ENCODE measurements at places on chromosomes 5 and 9.

- H3K27me3 ChIP-seq: no peaks in the 10 kb centered on the region
- H3K4me1 ChIP-seq: no peaks in the 10 kb centered on the region
- H3K27ac ChIP-seq: no peak overlapping the region
- no peaks in the 10 kb centered on the region for H3K36me3 ChIP-seq
- H3K4me3 ChIP-seq: no peak overlapping the region
Observed at GRCh38 chr9:8614926-8615440, 815.4 kb upstream of the DMAC1 start.

- H3K27ac ChIP-seq: peak overlapping the region; percentile 89
- H3K36me3 ChIP-seq: no peaks in the 10 kb centered on the region
- H3K4me1 ChIP-seq: peaks cover 47% of the 10 kb centered on the region
- DNase-seq: no peak
- H3K4me3 ChIP-seq: peak overlapping the region; percentile 68
Observed at GRCh38 chr5:56479696-56480077, 246.6 kb upstream of the ANKRD55 start.

DNA sequence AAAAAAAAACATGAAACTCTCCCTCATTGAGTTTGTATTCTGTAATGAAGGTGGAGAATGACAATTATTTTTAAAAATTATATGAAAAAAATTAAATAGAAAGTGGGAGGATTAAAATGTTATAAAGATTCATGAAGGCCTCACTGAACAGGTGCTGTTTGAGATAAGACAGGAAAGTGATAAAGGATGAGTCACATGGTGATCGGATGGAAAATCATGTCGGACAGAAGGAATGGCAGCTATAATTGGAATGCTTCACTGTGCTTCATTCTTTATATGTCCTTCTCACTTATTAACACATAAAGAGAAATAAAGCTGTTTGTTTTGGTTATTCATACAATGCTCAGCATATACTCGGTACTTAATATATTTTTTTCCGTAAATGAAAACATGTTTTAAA lies 464.5 kb upstream of the RGMB start:
- no peak for DNase-seq
- no peaks in the 10 kb centered on the region for H3K36me3 ChIP-seq
- no peaks in the 10 kb centered on the region for H3K27me3 ChIP-seq
- no peak overlapping the region for H3K27ac ChIP-seq
- no peak overlapping the region for H3K4me3 ChIP-seq

GRCh38 chr9:90775657-90776056 lies 26.0 kb upstream of the SYK start:
- H3K4me3 ChIP-seq: no peak overlapping the region
- no peak overlapping the region for H3K27ac ChIP-seq
- H3K27me3 ChIP-seq: peaks cover 3% of the 10 kb centered on the region
- H3K36me3 ChIP-seq: no peaks in the 10 kb centered on the region
- no peaks in the 10 kb centered on the region for H3K4me1 ChIP-seq

GRCh38 chr9:134210908-134211810 lies 46.8 kb upstream of the RNU6ATAC start:
- H3K36me3 ChIP-seq: no peaks in the 10 kb centered on the region
- DNase-seq: no peak

DNA sequence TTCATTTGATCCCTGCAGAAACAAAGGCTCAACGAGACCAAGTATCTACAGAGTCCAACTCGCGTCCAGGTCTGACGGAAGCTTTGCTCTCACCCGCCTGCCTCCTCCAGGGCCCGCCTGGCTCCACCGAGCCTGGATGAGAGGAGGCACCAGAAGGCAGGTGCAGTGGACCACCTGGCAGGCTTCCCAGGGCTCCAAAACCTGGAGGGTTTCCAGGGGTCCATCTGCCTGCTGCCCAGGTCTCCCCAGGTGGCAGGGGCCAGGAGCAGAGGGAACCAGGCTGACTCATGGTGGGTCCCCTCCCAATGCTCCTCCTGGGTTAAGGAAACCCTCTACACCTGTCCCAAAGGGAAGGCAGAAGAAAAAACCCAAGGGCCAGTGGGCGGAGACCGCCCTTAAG lies 59.5 kb downstream of the VAV2 start:
- no peak overlapping the region for H3K27ac ChIP-seq
- no peaks in the 10 kb centered on the region for H3K36me3 ChIP-seq
- H3K27me3 ChIP-seq: no peaks in the 10 kb centered on the region
- H3K4me3 ChIP-seq: no peak overlapping the region
- DNase-seq: no peak

GRCh38 chr5:172303572-172304335 lies 20.2 kb upstream of the UBTD2 start:
- DNase-seq: no peak
- no peak overlapping the region for H3K27ac ChIP-seq
- no peaks in the 10 kb centered on the region for H3K36me3 ChIP-seq
- H3K4me1 ChIP-seq: no peaks in the 10 kb centered on the region
- no peak overlapping the region for H3K4me3 ChIP-seq

GRCh38 chr5:41270423-41271251 lies 57.3 kb upstream of the C6 start:
- H3K27me3 ChIP-seq: no peaks in the 10 kb centered on the region
- H3K4me3 ChIP-seq: no peak overlapping the region
- H3K36me3 ChIP-seq: no peaks in the 10 kb centered on the region
- DNase-seq: no peak

GRCh38 chr5:1053391-1054017 lies 44.9 kb downstream of the NKD2 start:
- no peaks in the 10 kb centered on the region for H3K27me3 ChIP-seq
- no peaks in the 10 kb centered on the region for H3K4me1 ChIP-seq
- H3K27ac ChIP-seq: no peak overlapping the region
- peaks cover 48% of the 10 kb centered on the region for H3K36me3 ChIP-seq
- DNase-seq: no peak

- no peak overlapping the region for H3K27ac ChIP-seq
- H3K36me3 ChIP-seq: no peaks in the 10 kb centered on the region
- H3K4me3 ChIP-seq: no peak overlapping the region
- no peaks in the 10 kb centered on the region for H3K27me3 ChIP-seq
- no peak for DNase-seq
- no peaks in the 10 kb centered on the region for H3K4me1 ChIP-seq
Observed at GRCh38 chr5:85604378-85604777, 1013.4 kb upstream of the COX7C start.

- H3K4me3 ChIP-seq: no peak overlapping the region
- no peak overlapping the region for H3K27ac ChIP-seq
- no peaks in the 10 kb centered on the region for H3K36me3 ChIP-seq
- H3K4me1 ChIP-seq: no peaks in the 10 kb centered on the region
Observed at GRCh38 chr5:176873541-176874172, 25.5 kb downstream of the HK3 start.

DNA sequence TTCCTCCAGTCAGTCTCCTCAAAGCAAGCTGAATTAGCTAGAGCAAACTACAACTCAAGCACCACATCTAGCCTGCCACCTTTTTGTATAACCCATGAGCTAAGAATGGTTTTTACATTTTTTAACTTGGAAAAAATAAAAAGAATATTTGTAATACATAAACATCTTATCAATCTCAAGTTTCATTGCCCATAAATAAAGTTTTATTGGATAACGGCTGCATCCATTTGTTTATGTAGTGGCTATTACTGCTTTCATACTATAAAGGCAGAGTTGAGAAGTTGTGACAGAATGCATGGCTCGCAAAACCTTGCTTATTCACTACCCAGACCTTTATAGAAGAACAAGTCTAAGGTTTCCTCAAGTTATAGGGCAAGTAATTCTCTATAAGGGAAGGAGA lies 95.7 kb downstream of the ELAVL2 start:
- no peaks in the 10 kb centered on the region for H3K4me1 ChIP-seq
- no peaks in the 10 kb centered on the region for H3K36me3 ChIP-seq
- no peak for DNase-seq

DNA sequence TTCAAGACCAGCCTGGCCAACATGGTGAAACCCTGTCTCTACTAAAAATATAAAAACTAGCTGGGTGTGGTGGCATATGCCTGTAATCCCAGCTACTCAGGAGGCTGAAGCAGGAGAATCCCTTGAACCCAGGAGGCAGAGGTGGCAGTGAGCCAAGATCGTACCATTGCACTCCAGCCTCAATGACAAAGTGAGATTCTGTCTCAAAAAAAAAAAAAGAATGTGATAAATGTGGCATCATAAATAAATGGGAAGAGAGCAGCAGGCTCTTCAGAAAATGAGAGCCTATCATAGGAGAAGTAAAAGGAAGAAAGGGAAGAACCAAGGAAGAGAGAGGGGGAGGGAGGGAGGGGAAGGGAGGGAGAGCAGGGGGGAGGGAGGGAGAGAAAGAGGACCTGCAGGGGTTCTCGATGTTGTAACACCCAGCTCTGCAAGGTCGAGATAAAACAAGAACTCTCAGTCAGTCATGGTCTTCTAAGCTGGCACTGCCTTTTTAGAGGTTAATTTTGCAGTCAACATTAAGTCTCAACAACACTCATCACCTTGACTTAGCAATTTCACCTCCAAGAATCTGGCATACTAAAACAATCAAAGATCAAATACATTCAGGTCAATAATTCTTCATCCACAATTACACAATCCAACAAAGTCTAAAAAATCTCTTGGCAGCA lies 68.7 kb upstream of the SIMC1 start:
- no peaks in the 10 kb centered on the region for H3K36me3 ChIP-seq
- H3K4me1 ChIP-seq: no peaks in the 10 kb centered on the region
- no peak overlapping the region for H3K27ac ChIP-seq

- peaks cover 38% of the 10 kb centered on the region for H3K4me1 ChIP-seq
- no peak for DNase-seq
- H3K36me3 ChIP-seq: no peaks in the 10 kb centered on the region
Observed at GRCh38 chr5:154766558-154767281, 11.5 kb downstream of the LARP1 start.

DNA sequence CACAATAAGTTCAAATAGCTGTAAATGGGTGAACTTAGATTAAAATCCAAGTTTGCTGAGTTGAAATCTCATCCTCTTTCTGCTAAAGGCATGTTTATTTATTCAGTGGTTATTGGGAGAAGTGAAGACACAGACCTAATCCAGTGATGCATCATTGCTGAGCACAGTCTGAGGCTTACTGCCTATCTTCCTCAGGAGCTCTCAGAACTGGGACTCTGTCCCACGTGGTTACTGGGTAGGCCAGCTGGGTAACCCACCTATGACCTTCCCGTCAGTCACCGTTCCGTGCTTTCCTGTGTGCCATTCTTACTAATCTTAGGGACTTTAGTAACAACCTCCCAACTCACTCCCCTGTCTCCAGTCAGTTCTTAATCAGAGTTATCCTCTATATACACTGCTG lies 226.8 kb upstream of the ATP10B start:
- no peaks in the 10 kb centered on the region for H3K27me3 ChIP-seq
- H3K4me1 ChIP-seq: no peaks in the 10 kb centered on the region
- no peak for DNase-seq

DNA sequence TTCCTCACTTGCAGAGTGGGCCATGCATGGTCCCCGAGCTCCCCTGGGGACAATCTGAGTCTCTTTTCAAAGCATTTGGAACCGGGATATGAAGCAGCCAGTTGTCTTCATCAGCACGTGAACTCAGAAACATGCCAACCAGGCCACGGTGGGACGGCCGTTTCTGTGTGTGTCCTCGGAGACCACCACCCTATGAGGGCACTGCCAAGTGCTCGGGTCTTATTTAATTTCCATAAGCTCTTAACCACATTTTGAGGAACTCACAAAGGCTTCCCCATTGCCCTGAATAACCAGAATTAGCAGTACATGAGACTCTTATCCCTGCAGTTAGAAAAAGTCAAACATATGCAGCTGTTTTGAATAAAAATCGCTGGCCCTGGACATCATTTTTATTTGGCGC lies 60.1 kb downstream of the OTULIN start:
- no peak for DNase-seq
- peaks cover 6% of the 10 kb centered on the region for H3K36me3 ChIP-seq
- H3K4me3 ChIP-seq: no peak overlapping the region
- peaks cover 5% of the 10 kb centered on the region for H3K4me1 ChIP-seq
- H3K27me3 ChIP-seq: no peaks in the 10 kb centered on the region

- H3K4me1 ChIP-seq: no peaks in the 10 kb centered on the region
- DNase-seq: no peak
- H3K27ac ChIP-seq: no peak overlapping the region
- H3K36me3 ChIP-seq: no peaks in the 10 kb centered on the region
Observed at GRCh38 chr5:5078009-5078897, 61.9 kb upstream of the ADAMTS16 start.

GRCh38 chr5:121378559-121379359 lies 472.9 kb upstream of the FTMT start:
- no peaks in the 10 kb centered on the region for H3K4me1 ChIP-seq
- DNase-seq: no peak
- no peaks in the 10 kb centered on the region for H3K27me3 ChIP-seq

GRCh38 chr5:80644900-80645299 lies 9.6 kb upstream of the MSH3 start:
- peaks cover 18% of the 10 kb centered on the region for H3K36me3 ChIP-seq
- DNase-seq: no peak
- no peak overlapping the region for H3K27ac ChIP-seq

- no peaks in the 10 kb centered on the region for H3K36me3 ChIP-seq
- DNase-seq: no peak
- no peak overlapping the region for H3K4me3 ChIP-seq
- H3K27me3 ChIP-seq: no peaks in the 10 kb centered on the region
Observed at GRCh38 chr5:131150408-131150807, 14.6 kb downstream of the HINT1 start.

- no peak overlapping the region for H3K27ac ChIP-seq
- no peaks in the 10 kb centered on the region for H3K27me3 ChIP-seq
- peaks cover 7% of the 10 kb centered on the region for H3K4me1 ChIP-seq
- DNase-seq: no peak
Observed at GRCh38 chr5:150209099-150209635, 19.3 kb downstream of the SLC6A7 start.

DNA sequence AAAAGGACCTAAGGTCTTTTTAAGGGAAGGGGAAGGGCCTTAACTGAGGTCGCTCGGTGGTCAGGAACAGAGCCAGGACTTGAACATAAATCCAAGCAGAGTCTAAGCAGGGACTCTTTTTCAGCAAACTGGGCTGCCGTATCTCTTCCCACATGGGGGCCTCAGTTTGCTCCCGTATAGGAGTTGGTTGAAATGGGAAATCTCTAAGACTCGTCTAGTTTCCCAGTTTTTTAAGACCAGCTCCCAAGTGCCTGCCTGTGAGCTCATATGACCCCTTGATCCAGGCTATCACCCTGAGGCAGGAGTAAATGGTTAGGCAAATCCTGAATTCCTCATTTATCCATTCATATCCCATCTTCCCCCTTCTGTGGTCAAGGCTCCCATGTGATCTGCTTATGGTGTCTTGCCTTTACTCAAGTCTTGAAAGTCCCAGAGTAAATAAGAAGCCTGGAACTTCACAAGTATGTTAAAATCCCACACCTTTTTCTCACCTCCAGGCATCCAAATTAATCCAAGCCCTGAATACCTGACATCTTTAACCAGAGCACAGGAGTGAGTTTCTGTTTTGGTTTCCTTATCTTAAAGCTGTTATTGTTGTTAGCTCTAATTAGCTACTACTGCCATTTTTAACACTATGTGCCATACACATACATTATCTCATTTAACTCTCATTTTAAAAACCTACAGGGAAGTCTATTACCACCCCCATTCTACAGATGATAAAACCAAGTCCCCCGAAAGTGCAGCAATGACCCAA lies 3.0 kb downstream of the ARSI start:
- no peaks in the 10 kb centered on the region for H3K4me1 ChIP-seq
- no peak for DNase-seq
- peaks cover 14% of the 10 kb centered on the region for H3K27me3 ChIP-seq
- no peak overlapping the region for H3K4me3 ChIP-seq
- no peaks in the 10 kb centered on the region for H3K36me3 ChIP-seq

Measured in effector memory CD4-positive, alpha-beta T cell (primary cell).